NCI-H69 (cell line): ENCODE measurements at places on chromosomes 16 and 17.

DNA sequence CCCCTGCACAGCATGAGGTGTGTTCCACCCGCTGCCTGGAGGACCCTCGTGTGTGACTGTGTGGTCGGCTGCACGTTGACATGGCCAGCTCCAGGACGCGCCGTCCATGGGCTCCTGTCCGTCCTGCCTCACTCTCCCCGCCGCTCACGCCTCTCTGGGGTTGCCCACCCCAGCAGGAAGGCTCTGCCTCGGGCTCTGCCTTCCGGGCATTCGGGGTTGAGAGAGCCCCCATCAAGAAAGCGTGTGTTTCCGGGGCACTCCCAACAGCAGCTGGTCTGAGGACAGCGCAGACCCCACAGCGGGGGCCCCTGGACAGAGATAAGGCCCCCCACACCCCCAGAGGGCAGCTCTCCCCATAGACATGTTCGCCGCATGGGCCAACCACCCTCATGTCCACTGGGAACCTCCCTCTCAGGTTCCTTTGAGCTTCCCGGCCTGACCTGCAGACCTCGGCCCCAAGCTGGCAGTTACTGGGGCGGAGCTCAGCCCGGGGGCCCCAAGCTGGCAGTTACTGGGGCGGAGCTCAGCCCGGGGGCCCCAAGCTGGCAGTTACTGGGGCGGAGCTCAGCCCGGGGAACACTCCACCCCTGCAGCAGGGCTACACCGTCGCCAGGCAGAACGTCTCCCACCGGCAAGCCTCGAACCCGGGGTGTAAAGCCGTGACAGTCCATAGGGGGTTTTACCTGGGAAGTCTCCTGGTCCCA is 8.4 kb upstream of the PIEZO1 start:
- peak; percentile 29 for DNase-seq

- no peak for DNase-seq
Measured at GRCh38 chr16:7637446-7637845, 304.8 kb downstream of the RBFOX1 start.

- DNase-seq = no peak
Measured at GRCh38 chr16:88446061-88446460, 7.0 kb upstream of the ZFPM1 start.

DNA sequence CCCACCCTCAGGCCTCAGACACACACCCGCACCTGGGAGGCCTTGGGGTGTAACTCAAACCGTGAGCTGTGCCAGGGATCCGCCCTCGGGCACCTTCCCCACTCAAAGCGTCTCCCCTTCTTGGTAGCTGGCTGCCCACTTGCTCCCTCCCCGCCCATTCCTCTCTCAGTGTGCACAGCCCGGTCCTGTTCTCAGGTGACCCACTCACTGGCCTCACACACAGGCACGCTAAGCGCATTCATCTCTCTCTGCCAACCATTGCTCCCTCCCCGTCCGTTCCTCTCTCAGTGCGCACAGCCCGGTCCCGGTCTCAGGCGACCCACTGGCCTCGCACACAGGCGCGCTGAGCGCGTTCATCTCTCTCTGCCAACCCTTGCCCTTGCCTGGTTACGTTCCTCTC is 20.8 kb downstream of the WDR45B start:
- DNase-seq = no peak

DNA sequence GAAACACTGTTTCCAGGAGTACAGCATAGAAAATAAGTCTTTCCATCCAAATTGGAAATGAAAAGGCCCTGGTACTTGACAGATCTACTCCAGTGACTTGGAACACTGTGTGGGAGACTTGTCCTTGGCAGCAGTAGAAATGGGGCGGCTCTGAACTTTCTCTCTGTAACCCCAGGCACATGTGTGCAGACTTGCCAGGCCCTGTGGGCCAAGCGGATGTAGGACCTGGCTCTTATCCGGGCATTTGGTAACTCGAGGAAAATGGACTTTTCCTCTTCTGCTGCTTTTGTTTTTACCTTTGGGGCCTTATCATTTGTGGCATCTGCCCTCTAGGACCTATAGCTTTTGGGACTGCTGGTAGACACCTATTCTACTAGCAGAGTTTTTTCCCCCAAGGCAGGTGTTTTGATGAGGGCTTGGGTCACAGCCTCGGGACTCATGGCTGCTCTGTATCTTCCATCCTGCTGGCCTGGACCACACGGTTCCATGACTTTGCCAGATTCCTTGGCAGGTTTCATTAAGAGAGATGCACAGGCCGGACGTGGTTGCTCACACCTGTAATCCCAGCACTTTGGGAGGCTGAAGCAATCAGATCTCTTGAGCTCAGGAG is 43.5 kb downstream of the SMPD3 start:
- DNase-seq = no peak

DNA sequence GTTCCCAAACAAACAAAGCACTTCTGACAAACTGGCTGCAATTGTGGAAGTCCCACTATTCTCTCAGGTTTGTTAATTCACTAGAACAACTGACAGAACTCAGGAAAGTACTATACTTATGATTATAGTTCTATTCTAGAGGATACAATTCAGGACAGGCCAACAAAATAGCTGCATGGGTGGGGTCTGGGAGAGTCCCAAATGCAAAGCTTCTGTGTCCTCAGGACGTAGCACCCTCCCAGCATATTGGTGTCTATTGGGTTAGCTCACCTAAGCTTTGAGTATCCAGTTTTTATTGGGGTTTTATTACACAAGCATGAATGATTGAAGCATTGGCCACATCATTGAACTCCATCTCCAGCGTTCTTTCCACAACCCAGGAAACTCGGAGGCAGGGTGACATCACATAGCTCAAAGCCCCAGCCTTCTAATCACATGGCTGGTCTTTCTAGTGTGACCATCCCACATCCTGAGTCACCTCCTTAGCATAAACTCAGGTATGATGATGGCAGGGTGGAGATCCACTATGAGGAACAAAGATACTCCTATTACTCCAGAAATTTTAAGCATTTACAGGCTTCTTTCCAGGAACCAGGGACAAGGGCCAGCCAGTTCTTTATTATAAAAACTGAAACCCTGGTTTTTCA is 43.9 kb upstream of the CCNF start:
- no peak for DNase-seq

GRCh38 chr16:50015631-50016030 is 9.4 kb upstream of the CNEP1R1 start:
- DNase-seq = no peak

DNA sequence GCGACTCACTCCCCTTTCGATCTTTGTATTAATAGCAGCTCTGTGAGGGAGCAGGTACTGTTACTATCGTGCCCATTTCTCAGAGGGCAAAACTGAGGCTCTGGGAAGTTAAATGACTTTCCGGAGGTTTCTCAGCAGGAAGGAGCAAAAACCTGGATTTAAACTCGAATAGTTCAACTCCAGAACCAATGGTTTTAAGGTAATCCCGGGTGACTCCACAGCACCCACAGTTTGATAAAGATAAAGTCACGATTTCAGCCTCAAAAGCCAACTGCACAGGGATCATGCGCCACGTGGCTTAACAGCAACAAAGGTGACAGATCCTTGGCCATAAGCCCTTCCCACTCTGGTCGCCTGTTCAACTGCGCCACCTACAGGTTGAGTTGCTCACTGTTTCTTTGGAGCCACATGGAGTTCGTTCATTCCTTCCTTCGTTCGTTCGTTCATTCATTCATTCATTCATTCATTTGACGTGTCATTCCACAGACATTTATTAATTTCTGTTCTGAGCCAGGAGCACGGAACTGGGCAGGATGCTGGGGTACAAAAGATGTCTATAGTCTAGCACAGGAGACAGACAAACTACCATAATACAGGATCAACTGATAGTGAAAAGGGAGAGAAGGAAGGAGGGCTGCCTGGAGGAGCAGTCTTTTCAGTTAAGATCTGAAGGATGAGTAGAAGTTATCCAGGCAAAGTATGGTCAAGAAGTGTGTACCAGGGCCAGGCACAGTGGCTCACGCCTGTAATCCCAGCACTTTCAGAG is 134.8 kb downstream of the HS3ST2 start:
- DNase-seq = peak; percentile 71

- DNase-seq = peak; percentile 5
Measured at GRCh38 chr16:58459344-58460218, 40.4 kb upstream of the NDRG4 start.

GRCh38 chr17:73547790-73548189 is 96.5 kb downstream of the SDK2 start:
- no peak for DNase-seq

DNA sequence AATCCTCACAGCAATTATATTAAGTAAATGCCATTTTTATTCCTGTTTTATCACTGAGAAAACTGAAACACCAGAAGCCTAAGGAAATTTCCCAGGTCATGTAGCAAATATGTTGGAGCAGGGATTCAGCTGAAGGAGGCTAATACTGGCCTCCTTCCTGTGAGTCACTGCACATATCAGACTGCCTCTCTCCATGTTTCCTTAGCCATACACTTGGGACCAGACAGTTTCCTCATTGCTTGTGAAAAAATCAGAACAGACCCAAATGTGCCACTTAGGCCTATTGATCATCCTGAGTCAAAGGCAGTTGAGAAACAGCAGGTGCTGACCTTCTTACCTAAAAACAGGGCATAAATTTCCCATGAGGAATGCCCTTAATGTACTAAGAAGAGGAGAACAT is 18.9 kb upstream of the ELAC2 start:
- no peak for DNase-seq

DNA sequence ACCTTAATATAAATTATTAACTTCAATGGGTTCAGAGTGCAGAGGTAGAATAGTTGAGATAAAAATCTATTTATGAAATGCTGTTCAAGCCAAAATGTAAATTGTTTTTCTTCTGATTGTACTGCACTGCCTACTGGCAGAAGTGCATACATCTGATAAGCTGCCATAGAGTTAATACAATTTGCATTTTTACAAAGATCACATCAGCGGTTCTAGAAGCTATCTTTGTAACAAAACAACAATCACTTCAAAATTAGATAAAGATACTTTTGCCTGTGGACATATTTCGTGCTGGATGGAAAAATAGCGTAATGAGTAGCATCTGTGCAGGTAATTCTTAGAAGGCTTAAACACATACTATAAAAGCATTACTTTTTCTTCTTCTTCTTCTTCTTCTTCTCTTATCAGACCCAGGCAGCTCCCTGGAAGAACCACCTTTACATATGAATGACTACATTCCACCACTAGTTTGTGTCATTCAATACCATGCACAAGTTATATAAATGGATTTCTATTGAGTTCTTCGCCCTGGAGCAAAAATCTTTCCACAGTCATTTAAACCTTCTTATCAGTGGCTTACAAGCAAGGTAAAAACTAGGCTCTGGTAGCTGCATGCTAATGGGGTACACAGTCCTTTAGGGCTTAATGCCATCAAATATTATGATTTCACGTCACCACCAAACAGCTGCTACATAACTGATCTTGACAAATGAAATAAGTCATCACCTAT is 47.0 kb downstream of the SYNRG start:
- DNase-seq = no peak

GRCh38 chr17:33324736-33325135 is 31.6 kb upstream of the ASIC2 start:
- no peak for DNase-seq
